ENCODE measurements at places on chromosomes 16 and 17.

DNA sequence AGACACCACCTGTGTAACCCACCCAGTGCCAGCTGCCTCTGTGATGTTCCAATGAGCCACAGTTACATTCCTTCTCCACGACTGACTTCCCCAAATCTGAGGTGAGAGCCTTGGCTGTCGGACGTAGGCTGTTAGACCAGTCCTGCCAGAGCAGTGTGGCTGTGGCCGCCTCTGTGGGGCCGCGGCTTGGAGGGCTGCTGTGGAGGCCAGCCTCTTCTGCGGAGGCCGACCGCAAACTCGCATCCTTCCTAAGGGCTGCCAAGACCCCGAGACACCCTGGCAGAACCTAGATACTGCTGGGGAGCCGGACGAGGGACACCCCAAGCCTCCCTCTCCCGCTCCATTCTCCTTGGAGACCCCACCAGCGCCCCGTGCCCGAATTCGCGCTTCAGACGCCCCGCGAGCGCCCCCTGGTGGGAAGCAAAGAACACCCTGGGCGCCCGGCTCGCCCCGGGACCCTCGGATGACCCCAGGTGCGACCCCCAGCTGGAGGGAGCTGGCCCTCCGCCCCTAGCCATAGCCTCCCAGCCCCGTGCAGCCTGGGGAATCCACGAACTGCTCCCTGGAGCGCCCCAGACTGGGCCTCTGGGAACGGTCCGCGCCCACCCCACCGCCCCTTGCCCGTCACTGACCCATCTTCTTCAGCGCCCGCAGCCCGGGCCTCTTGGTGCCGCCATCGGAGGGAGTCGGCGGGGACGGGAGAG is 547 bp downstream of the PLCD3 start:
- peak overlapping the region; percentile 72 for H3K4me3 ChIP-seq
- no peaks in the 10 kb centered on the region for H3K27me3 ChIP-seq
- no peaks in the 10 kb centered on the region for H3K36me3 ChIP-seq
- peaks cover 67% of the 10 kb centered on the region for H3K4me1 ChIP-seq
- peak overlapping the region; percentile 98 for H3K27ac ChIP-seq

GRCh38 chr17:68878226-68878885 is 76.8 kb downstream of the ABCA8 start:
- H3K27me3 ChIP-seq = no peaks in the 10 kb centered on the region
- H3K36me3 ChIP-seq = no peaks in the 10 kb centered on the region
- H3K4me3 ChIP-seq = no peak overlapping the region

GRCh38 chr17:80818871-80819270 is 172.8 kb upstream of the CHMP6 start:
- H3K36me3 ChIP-seq = no peaks in the 10 kb centered on the region
- H3K4me1 ChIP-seq = peaks cover 4% of the 10 kb centered on the region
- no peaks in the 10 kb centered on the region for H3K27me3 ChIP-seq
- H3K4me3 ChIP-seq = no peak overlapping the region
- DNase-seq = peak; percentile 5

GRCh38 chr17:21090902-21091618 is 35.7 kb upstream of the DHRS7B start:
- no peak for DNase-seq
- H3K4me3 ChIP-seq = no peak overlapping the region
- H3K27ac ChIP-seq = no peak overlapping the region
- no peaks in the 10 kb centered on the region for H3K4me1 ChIP-seq
- H3K36me3 ChIP-seq = no peaks in the 10 kb centered on the region

- H3K36me3 ChIP-seq = no peaks in the 10 kb centered on the region
- no peak for DNase-seq
- no peak overlapping the region for H3K27ac ChIP-seq
- H3K4me1 ChIP-seq = no peaks in the 10 kb centered on the region
Observed at GRCh38 chr17:76376318-76377133, 7.9 kb upstream of the SPHK1 start.

- H3K36me3 ChIP-seq = no peaks in the 10 kb centered on the region
- no peak overlapping the region for H3K4me3 ChIP-seq
- H3K4me1 ChIP-seq = no peaks in the 10 kb centered on the region
- DNase-seq = no peak
- H3K27ac ChIP-seq = no peak overlapping the region
Observed at GRCh38 chr16:8768692-8769091, 28.7 kb downstream of the TMEM186 start.

DNA sequence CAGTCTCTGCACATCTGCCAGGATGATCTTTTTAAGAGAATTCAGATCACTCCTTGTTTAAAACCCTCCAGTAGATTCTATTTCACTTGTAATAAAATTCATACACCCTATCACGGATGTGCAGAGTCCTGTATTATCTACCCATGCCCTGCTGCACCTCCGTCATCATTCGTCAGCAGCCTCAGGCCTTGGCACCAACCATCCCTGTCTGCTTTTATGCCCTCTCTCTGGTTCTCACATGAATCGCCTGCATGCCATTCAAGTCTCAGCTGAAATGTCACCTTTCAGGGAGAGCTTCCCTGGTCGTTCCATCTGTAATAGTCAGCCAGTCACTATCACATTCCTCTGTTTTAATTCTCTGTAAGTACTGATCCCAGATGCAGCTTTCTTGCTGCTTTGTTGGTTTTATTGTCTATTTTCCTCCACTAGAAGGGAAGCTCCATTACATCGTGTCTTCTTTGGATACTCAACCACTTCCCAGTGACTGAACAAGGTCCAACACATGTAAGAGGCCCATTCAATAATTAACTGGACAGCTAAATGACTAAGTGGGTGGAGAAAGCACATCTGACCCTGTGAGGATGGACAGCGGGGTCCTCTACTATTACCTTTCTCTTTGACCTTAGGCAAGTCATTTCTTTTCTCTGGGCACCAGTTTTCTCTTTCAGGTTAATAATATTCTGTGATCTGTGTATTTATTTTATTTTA is 81.2 kb upstream of the GOT2 start:
- no peaks in the 10 kb centered on the region for H3K36me3 ChIP-seq
- H3K4me3 ChIP-seq = no peak overlapping the region
- H3K27me3 ChIP-seq = no peaks in the 10 kb centered on the region
- DNase-seq = no peak
- H3K4me1 ChIP-seq = peaks cover 4% of the 10 kb centered on the region
